ENCODE measurements at places on chromosomes 7 and 10. TPM values are rescaled to one million over a fixed set of nuclear protein-coding genes. Genes with fewer than 3 reads are reported as not detected.

DNA sequence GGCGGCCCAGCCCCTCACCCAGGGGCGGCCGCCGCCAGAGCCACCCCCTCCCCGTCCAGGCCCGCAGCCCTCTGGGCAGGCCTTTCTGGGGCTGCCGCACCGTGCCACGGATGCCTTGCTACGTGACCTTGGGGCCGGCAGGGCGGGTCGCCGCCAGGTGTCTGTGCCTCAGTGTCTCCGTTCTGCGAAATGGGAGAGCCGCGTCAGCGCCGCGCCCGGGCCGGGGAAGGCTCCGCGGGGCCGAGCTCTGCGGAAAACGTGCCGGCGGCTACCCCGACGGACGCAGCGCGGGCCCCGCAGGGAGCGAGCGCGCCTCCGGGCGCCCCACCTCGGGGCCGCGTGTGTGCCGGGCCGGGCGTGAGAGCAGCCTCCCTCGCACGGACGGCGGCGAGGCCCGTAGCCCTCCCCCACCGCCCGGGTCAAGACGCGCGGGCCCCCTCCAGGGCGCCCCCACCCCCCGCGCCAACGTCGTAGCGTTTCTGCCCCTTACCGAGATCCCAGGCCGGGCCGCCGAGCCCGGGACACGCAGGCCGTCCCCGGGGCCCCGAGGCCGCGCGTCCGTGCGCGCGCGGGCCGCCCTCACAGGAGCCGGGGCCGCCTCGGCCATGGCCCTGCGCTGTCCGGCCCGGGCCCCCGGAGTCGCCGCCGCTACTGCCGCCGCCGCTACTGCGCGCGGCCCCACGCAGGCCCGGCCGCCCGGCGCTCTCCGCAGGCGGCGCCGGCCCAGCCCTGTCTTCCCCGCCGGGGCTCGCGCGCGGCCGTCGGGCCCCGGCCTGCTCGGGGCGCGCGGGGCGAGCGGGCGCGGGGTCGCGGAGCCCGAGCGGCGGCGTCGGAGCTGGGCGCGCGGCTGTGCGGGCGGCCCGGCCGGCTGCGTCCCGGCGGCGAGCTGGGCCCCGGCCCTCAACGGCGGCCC lies 1.1 kb downstream of the ZNF777 start:
- ATAC-seq, result peak; percentile 27

- ATAC-seq, result no peak
These were observed 70.6 kb upstream of the RHEB start for GRCh38 chr7:151590071-151590849.

GRCh38 chr10:101135141-101136006 lies 4.3 kb downstream of the TLX1 start:
- ATAC-seq, result no peak

The NANOS1 gene
- 1.3 TPM for total RNA-seq

DNA sequence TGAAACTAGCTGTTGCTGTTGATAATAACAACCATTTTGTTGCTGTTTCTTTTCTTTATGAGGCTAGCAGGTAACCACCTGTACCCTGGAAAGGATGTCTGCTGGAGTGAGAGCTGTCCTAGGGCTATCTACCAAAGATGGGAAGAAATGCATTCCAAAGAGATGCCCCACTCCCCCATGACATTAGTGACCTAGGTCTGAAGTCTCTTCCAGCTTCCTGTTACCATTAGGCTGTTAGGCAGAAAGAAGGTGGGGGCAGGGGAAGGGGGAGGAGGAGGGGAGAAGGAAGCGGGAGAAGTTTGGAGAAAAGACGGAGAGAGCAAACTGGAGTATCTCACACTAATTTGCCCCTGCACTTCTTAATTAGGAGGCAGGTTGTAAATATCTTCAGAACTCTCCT lies 118.5 kb downstream of the ABLIM1 start:
- no peak for ATAC-seq
